Stimulated activated CD8-positive, alpha-beta memory T cell treated with anti-CD3 and anti-CD28 coated beads, Interleukin-7, amount 100 ng/mL, for 1 hour (primary cell): ENCODE measurements at places on chromosomes 1 and 21.

DNA sequence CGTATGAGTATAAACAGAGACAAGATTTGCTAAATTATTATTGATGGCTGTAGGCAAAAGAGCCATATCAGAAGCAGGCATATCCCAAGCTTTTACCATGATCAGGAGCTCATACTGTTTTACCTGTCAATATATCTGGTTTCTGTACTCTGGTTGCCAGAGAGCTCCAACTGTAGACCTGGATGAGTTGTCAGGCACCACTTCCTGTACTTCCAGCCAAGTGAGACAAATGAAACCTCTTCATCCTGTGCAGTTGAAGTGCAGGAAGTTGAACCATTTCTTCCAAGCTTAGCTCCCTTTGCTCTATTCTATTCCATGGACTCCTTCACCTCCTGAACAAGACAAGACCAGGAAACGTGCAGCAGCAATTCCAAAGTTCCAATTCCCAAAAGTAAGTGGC lies 115.6 kb downstream of the ZNF281 start:
- DNase-seq, result no peak

GRCh38 chr1:165288350-165289120 lies 68.0 kb downstream of the LMX1A start:
- DNase-seq, result no peak

GRCh38 chr1:209815931-209816341 lies 10.0 kb upstream of the IRF6 start:
- DNase-seq, result no peak

DNA sequence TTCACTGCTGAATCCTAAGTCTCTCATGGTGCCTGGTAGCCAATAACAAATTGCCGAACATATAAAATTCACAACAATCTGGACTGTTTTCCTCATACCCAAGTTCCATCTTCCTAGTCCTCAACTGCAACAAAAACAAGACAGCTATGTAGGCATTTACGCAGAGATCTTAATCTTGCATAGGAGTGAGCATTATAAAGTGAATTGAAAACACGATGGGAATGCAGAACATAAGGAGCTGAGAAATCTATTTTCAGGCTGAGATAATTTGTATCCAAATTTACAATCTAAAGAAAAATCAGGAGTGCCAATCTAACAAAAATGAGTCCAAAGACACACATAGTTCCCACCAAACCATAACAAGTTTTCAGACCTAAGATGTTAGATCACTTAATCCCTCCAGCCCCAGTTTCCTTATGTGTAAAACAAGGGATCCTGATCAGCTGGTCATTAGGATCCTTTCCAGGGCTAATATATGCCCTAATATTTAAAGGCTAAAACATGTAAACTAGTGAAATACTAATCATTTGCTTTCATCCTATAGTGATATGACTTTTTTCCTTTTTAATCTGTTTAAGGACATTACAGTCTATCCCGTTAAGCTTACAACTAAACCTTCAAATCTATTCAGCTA lies 1.9 kb downstream of the SLC16A1 start:
- no peak for DNase-seq

DNA sequence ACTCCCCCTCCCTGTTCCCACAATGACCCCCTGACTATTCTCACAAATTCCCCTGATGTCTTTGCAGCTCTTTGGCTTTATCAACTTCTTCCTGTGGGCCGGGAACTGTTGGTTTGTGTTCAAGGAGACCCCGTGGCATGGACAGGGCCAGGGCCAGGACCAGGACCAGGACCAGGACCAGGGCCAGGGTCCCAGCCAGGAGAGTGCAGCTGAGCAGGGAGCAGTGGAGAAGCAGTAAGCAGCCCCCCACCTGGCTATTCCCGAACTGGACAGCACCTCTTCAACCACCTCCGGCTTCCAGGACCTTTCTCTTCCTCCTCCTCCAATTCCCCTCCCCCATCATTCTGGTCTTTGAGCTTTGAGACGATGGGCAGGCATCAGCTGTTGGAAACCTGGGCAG lies 4.4 kb upstream of the ATXN7L2 start:
- DNase-seq, result no peak

GRCh38 chr1:40646315-40646714 lies 19.2 kb downstream of the RIMS3 start:
- DNase-seq, result no peak

DNA sequence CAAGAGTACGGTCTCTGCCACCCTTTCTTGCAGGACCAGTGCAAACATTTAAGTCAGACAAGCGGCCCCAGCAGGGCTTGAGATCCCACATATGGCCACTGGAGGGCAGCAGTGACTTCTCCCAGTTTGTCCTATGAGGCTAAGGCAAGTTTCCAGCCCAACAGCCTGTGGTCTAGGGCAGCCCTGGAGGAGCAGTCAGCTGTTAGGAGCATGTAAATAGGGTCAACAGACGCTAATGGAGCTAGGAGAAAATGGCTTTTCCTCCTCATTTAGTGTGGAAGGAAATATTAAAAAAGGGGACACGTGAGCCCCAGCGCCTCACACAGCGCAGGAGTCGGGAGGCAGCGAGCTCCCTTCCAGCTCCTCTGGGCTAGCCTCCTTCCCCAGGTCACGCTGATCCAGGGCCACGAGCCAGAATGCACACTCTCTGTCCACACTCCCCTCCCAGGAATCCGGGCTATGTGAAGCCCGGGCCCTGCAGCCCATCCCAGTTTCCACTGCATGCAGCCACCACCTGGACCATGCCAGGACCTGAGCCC lies 95.6 kb downstream of the LAMC2 start:
- DNase-seq, result peak; percentile 39

DNA sequence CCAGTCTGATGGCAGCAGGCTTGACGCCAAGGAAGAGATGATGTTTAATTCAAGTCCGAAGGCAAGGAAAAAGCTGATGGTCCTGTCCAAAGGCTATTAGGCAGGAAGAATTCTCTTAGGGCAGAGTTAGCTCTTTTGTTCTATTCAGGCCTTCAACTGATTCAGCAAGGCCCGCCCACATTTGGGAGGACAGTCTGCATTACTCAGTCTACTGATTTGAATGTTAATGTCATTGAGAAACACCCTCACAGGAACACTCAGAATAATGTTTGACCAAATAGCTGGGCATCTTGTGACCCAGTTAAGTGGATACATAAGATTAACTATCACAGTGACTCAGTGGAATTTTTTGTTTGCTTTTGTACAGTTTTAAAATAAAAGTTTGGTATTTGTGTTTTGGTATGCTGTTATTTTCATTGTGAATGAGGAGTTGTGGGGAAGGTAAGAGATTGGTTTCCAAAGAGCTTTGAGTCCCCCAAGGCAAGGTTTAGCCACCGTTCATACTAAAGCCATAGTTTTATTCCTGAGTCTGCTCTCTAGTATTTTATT lies 1.7 kb upstream of the ZNF691 start:
- DNase-seq, result no peak

GRCh38 chr21:17783481-17784179 lies 35.5 kb downstream of the C21orf91 start:
- DNase-seq, result no peak

DNA sequence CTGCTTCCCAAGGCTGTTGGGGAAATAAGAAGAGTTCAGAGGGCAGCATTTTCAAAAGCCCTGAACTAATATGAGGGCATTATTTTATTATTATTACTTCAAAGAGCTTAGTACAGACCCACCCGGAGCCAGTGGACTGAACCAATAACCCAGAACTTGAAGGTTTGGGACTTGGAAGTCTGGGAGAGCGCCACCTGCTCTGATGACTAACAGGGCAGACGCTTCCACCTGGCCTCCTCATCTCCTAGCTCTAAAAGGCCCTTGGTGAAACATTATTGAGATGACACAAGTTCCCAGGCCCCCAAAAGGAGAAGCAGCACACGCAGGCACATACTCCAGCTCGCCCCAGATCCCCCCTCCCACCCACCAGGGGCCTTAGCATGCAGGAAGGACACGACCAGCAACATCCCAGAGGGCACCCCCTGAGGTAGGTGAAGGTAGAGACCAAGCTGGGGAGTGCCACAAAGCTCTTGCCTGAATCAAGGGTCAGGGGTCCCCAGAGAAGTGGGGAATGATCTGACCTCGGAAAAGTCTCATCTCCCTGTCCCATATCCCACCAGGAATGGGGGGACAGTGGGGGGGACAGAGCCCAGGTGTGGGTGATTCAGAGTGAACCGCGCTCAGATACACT lies 1.3 kb downstream of the DLGAP3 start:
- no peak for DNase-seq

- no peak for DNase-seq
Measured at GRCh38 chr1:100230765-100231164, 18.9 kb downstream of the DBT start.

GRCh38 chr1:16176653-16177052 lies 20.8 kb upstream of the EPHA2 start:
- DNase-seq, result no peak

- no peak for DNase-seq
Measured at GRCh38 chr1:64681043-64681442, 63.8 kb upstream of the RAVER2 start.

DNA sequence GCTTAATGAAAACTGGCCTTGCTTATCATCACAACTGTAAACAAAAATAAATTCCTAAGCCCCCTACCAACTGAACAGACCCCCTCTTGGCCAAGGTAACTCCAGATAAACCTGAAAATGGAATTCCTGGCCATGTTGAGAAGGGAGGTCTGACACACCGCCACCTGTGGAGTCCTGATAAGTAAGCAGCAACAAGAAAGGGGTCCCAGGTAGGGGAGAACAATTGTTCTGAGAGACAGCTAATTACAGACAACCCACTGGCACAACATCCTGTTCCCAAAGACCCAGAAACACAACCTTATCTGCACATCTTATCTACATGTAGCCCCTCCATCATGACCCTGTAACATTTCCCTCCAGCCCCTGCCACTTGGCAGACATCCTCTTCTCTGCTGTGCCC lies 91.2 kb upstream of the TNR start:
- no peak for DNase-seq

- no peak for DNase-seq
Measured at GRCh38 chr21:9730866-9731265, 790.5 kb upstream of the TPTE start.

GRCh38 chr1:26281971-26282370 lies 2.1 kb downstream of the SH3BGRL3 start:
- DNase-seq, result no peak

DNA sequence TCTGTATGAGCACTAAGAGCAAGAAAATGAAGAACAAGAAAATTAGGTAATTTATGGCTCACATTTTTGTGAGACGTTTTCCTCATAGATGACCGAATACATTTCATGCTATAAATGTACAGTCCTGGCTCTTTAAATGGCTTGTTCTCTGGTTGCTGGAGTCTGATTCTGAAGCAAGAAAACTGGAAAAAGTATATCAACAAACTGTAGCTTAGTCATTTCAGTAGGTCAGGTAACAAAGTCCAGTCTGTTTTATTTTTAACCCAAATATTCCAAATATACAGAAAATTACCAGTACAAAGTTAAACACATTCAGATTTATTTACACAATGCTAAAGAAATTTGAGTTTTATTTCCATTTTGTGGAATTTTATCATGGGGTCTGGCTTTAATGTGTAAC lies 2.5 kb upstream of the MYBPHL start:
- DNase-seq, result no peak

- no peak for DNase-seq
Measured at GRCh38 chr1:9630331-9631111, 21.0 kb upstream of the PIK3CD start.

- DNase-seq, result peak; percentile 11
Measured at GRCh38 chr1:52368383-52369172, 2.6 kb upstream of the CC2D1B start.

DNA sequence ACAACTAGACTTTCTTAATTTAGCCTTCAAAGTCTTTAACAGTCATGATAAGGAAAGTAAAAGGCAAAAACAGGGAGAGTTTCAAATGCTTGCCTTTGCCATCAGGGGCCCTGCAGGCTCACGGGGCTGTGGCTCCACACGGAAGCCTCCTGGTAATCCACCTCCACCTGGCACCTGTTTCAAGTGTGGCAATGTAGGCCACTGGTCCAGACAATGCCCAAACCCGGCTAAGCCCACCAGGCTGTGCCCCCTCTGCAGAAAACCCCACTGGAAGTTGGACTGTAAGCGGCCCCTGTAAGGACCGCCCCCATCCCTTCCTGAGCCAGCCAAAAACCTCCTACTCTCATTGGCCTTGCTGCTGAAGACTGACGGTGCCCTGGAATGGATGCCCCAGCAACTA lies 32.5 kb downstream of the VN1R5 start:
- DNase-seq, result no peak

DNA sequence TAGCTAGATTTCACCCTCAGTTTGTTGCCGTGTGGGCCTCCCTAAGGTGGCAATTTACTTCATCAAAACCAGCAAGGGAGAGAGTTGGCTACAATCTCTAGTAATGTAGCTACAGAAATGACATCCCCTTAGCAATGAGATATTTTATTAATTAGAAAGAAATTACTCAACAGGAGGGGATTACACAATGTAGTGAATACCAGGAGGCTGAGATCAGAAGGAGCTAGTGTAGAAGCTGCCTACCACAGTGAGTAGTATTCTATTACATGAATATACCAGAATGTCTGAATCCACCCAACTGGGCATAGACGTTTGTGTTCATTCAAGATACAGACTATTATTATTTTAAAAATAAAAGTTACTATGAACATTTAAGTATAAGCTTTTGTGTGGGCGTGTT lies 868.2 kb upstream of the CXADR start:
- DNase-seq, result no peak

DNA sequence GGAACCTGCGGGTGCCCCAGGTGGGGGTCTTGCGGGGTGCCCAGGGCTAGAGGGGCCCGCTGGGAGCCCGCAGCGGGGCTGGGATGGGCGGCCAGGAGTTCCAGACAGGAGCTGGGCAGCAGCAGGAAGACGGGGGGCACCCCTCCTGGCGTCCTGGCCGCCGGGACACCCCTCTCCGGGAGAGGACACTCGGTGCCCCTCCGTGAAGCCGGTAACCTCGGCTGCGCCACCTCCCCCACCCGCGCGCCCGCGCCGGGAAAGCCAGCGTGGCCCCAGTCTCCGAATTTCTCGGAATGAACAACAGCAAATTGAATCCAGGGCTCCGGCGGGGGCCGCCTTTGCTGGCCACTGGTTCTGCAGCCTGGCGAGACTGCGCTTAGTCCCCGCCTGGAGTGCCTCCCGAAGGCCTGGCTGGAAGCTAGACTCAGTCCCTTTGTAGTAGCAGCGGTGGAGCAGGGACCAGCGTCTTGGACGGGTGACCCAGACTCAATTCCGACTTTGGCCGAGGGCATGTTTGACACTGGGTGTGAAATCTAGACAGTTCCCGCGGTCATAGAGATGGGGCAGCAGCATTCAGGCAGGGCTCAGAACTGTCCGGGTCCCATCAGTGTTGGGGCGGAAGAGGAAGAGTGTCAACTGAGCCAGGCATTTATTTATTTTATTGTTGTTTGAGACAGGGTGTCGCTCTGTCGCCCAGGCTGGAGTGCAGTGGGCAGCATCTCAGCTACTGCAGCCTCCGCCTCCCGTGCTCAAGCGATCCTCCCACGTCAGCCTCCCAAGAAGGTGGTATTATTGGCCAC lies 773 bp downstream of the IFNGR2 start:
- no peak for DNase-seq

- DNase-seq, result no peak
Measured at GRCh38 chr1:230693777-230694176, 20.1 kb downstream of the AGT start.

GRCh38 chr21:33774551-33774950 lies 132.2 kb downstream of the ITSN1 start:
- no peak for DNase-seq

GRCh38 chr1:50268049-50268448 lies 155.2 kb downstream of the DMRTA2 start:
- DNase-seq, result no peak
